SW 1271 (cell line): ENCODE measurements at places on chromosomes 16 and 17.

- no peak for DNase-seq
These were observed 507 bp downstream of the COA3 start for GRCh38 chr17:42798011-42798382.

- no peak for DNase-seq
These were observed 588 bp upstream of the SMTNL2 start for GRCh38 chr17:4583782-4584100.

DNA sequence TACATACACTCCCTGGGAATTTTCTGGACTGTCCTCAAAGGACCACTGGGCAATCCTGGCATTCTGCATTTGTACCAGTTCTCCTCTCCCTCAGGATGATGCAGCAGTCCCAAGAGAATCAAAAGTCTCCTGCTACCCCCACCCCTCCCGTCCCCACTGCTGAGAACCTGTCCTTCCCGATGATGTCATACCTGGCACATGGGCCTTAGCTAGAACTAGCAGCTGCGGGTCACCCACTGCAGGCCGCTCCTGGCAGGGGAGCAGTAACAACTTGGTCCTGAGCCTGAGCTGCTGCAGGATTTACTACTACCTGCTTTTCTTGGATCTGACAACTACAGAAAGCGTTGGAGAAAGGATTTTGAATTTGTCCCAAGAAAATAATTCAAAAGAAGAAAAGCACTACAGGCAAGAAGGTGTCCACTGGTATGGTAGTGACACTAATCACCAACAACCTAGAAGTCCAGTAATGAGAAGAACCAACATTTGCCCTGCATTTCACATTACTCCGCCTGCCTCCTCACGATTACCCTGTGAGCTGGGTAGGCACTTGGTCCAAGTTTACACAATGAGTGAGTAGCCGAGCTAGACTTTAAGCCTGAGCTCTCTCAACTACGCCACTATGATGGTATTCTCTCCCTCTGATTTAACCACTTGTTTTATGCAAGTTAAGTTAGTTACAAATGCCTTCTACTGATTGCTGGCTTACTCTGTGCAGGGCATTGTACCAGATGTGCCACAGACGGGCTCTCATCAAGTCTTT is 55.3 kb upstream of the ETV4 start:
- DNase-seq, result no peak

GRCh38 chr16:90048737-90049330 is 28.3 kb downstream of the PRDM7 start:
- DNase-seq, result no peak

DNA sequence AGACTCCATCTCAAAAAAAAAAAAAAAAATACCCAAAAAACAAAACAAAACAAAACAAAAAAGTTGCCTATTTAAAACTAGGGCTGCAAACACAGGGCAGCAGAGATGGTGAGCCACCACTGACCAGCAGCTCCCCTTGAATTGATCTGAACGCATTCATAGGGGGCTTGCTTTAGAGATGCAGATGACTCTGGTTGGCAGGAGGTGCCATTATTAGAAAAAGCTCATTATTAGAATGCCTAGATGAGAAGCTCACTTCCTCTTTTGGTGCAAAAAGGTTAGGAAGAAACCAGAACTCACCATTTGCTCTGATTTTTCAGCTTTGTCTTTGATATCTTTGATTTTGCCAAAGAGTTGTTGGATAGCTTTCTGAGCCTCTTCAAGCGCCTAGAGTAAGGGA is 53.1 kb downstream of the VPS53 start:
- DNase-seq, result no peak

- DNase-seq, result no peak
These were observed 59.6 kb downstream of the HS3ST4 start for GRCh38 chr16:25751230-25751835.
